Stimulated activated CD4-positive, alpha-beta T cell treated with anti-CD3 and anti-CD28 coated beads, Interleukin-12 subunit alpha, Interleukin-12 subunit beta, amount 100 ng/mL, for 4 hours (primary cell): ENCODE measurements at places on chromosomes 5 and 9.

DNA sequence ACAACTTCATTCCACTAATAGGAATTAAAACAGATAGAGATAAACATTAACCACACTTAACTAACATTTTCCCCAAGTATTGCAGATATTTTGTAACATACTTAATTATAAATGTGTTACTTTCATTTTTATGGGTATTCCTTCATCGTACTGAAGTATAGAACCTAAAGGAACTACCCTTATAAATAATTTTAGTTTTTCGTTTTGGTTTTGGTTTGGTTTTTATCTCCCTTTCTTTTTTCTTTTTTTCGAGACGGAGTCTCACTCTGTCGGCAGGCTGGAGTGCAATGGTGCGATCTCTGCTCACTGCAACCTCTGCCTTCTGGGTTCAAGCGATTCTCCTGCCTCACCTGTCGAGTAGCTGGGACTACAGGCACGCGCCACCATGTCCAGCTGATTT is 60.1 kb upstream of the LMNB1 start:
- DNase-seq = no peak

GRCh38 chr5:100913298-100913697 is 10.2 kb upstream of the ST8SIA4 start:
- DNase-seq = no peak

DNA sequence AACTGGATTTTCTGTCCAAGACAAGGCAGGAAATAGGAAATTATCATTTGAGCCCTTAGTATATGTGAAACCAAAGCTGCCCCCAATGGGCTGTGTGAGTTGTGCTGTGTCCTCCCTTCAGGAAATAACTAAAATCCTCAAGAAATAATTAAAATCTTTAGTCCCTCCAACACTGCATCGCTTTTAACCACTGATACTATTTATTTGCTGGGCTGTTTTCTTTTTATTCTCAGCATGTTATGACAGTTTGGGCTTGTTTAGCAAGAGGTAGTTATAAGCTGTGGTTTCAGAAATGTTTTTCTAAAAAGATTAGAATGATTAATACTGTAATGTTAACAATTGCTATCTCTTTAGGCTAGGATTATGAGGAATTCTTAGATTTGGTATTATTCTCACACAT is 187.0 kb upstream of the KCNN2 start:
- no peak for DNase-seq

GRCh38 chr5:93642526-93642925 is 59.5 kb downstream of the NR2F1 start:
- DNase-seq = no peak

- no peak for DNase-seq
These were observed 32.4 kb downstream of the PCDHGC5 start for GRCh38 chr5:141521244-141521781.

- no peak for DNase-seq
These were observed 164.4 kb upstream of the FOXD4L5 start for GRCh38 chr9:65449423-65449822.

DNA sequence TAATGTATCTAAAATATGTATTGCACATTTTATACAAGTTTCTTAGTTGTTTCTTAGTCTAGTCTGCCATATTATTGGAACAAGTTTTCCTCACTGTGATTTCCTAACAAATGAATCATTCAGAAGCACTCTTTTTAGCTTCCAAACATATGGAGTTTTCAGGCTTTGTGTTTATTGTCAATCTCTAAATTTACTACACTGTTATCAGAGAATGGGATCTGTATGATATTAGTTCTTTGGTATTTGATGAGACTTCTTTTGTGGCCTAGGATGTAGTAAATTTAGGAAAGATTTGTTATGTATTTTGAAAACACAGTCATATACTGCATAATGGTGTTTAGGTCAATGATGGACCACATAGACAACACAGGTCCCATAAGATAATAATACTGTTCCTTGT is 25.7 kb downstream of the SREK1IP1 start:
- no peak for DNase-seq
